ENCODE measurements at places on chromosomes 6 and 20.

- DNase-seq: no peak
Measured at GRCh38 chr20:24365670-24366069, 103.8 kb upstream of the SYNDIG1 start.

- no peak for DNase-seq
Measured at GRCh38 chr6:33429750-33430052, 9.8 kb downstream of the SYNGAP1 start.

DNA sequence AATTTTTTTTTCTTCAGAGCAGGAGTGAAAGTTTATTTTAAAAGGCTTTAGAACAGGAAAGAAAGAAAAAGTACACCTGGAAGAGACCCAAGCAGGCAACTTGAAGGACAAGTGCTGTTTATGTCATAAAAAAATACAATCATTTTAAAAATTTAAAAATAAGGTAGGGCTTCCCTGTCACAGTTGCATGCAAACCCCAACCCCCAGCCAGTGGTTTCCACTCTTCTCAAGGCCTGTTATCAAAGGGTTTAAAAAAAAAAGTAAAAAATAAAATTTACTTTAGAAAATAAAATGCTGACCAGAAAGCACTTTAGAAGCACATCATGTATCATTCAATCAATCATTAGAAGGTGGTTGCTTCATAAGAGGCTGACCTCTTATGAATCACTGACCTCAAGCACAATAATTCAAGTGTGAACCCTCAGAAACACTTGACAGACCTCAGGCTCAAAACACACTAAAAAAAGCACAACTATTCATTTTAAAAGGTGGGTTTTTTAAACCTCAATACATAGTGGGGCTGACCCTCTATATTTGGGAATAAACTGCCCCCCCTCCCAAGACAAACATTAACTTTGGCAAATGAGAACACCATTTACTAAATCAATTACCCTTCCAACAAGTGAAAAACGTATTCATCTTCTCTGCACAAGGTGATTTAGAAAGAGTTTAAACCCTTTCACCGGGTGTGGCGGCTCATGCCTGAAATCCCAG is 15.6 kb downstream of the ILRUN start:
- no peak for DNase-seq

GRCh38 chr20:24787621-24788020 is 161.4 kb upstream of the CST7 start:
- no peak for DNase-seq

- no peak for DNase-seq
Measured at GRCh38 chr6:83615025-83615999, 93.6 kb downstream of the SNAP91 start.

- no peak for DNase-seq
Measured at GRCh38 chr20:14288341-14289330, 48.8 kb downstream of the FLRT3 start.

- no peak for DNase-seq
Measured at GRCh38 chr20:20199361-20200160, 147.2 kb downstream of the CFAP61 start.

DNA sequence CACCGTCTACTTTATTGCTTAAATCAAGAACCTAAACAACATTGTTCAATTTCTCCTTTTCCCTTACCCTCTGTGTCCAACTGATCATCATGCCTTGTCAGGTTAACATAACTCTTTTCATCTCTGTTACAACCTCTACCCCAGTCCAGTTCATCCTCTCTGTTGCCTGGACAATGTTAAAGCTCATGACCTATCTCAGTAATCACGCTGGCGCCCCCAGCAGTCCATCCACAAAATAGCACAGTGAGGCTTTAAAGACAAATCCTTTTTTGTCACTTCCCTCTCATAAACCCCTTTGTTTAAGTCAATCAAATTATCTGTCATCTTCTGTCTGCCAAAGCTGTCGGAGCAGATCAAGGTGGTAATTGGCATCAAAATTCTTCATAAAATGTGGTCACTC is 140.1 kb downstream of the QKI start:
- DNase-seq: peak; percentile 12

- DNase-seq: no peak
Measured at GRCh38 chr6:24080711-24081110, 45.3 kb upstream of the NRSN1 start.

DNA sequence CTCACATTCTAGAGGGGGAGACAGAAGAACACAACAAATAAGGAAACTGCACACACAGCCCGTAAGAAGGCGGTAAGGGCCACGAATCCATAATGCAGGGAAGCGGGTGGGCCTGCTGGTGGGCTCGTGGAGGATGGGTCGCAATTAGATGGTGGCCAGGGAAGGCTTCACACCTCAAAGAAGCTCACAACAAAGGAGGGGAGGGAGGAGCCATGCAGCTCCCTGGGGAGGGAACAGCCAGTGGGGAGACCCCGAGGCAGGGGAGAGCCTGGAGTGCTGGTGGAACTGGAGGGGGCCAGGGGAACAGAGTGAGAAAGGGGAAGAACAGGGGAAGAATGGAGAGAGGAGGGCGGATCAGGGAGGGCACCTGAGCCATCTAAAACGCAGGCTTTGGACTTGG is 13.4 kb downstream of the SRC start:
- DNase-seq: no peak

- DNase-seq: no peak
Measured at GRCh38 chr20:45872626-45873025, 8.4 kb upstream of the ZSWIM1 start.

GRCh38 chr6:147825848-147826247 is 317.4 kb downstream of the SAMD5 start:
- no peak for DNase-seq

GRCh38 chr6:167405778-167406532 is 81.1 kb downstream of the TTLL2 start:
- no peak for DNase-seq

GRCh38 chr20:37291724-37292126 is 2.3 kb downstream of the MANBAL start:
- no peak for DNase-seq

DNA sequence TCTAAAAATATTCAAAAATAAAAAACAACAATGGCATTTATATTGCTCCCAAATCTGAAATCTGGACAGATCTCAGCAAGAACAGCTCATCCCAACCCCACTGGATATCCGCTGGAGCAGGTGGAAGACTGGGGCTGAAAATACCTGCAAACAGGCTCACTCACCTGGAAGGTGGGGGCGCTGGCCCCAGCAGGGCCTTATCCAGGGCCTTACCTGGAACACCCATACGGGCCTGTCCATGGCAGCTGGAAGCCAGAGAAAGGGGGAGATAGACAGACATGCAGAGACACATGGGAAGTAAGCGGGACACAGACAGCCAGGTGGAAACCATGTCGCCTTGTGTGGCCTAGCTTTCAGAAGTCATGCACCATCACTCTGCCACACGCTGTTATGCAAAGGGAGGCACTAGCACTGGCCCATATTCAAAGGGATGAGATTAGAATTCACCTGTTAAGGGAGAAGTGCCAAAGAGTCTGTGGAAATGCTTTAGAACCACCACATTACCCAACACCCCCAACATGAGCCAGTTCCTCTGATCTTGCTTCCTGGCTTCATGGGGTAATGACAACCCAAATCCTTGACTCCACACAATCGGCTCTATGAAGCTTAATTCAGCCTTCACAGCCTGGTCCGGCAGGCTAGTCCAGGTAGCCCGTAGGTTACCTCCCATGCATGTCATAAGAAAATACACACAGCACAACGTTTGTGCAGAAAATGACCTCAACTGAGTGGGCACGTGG is 99.0 kb upstream of the CDYL start:
- DNase-seq: no peak

DNA sequence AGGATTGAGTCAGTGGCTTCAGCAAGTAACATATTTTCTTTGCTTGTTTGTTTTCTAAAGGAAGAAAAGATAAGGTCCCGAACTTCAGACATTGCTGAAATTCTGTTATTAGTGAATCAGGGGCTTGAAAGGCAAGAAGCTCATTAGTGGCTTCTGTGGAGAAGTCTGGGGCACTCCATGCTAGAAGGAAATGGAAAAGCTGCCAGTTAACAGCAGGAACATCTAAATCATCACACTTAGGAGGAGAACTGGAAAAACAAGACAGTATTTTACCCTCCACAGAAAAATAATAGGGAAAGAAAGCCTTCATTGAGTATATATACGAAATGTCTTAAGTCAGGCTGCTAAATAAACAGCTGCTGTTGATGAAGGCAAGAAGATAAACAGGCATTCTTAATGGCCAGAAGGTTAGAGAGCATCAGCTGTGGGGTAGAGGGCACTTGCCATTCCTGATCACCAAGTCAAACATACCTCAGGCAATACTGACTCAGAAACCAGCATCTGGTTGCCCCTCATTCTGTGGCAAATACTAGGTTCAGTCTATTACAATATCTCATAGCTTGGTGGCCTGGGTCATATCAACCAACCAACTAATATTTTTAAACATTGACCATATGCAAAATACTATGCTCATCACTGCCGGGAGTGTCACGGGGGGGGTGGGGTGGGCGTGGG is 143.2 kb upstream of the TENT5A start:
- no peak for DNase-seq

DNA sequence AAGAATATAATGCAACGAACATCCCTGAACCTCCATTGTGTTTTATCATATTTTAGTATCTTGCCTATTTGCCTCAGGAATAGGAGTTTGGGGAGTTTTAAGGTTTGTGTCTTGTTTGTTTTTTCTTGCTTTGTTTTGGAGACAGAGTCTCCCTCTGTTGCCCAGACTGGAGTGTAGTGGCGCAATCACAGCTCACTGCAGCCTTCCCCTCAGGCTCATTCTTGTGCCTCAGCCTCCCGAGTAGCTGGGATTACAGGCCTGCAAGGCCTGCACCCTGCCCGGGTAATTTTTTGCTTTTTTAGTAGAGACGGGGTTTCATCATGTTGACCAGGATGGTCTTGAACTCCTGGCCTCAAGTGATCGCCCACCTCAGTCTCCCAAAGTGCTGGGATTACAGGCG is 63.3 kb upstream of the CARMIL1 start:
- no peak for DNase-seq

DNA sequence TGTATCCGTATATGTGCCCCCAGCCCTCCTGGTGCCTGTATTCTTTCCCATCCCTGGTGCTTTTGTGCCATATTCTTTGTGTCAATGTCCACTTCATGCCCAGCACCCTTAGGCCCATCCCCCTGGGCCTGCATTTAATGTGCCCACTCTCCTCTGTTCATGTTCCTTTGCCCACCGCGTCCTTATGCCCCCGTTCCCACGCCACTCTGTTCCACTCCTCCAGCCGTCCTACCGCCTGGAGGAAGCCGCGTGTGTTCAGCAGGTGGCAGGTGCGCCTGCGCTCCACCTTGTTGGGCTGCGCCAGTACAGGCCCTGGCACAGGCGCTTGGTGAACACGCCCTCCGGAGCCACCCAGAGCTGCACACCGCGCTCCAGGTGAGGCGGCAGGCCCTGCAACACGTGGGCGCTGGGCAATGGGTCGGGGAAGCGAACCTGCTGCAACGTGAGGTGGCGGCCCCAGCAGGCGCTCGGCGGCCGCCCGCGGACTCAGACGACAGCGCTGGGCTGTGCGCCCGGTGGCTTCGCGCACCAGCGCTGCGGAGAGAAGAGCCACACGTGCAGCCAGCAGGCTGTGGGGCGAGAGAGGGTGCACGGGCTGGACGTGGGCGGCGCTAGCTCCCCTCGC is 4.0 kb upstream of the FOXS1 start:
- DNase-seq: no peak

GRCh38 chr20:44730441-44730840 is 15.2 kb upstream of the KCNK15 start:
- DNase-seq: no peak

GRCh38 chr6:138821519-138821918 is 25.6 kb downstream of the ECT2L start:
- no peak for DNase-seq

DNA sequence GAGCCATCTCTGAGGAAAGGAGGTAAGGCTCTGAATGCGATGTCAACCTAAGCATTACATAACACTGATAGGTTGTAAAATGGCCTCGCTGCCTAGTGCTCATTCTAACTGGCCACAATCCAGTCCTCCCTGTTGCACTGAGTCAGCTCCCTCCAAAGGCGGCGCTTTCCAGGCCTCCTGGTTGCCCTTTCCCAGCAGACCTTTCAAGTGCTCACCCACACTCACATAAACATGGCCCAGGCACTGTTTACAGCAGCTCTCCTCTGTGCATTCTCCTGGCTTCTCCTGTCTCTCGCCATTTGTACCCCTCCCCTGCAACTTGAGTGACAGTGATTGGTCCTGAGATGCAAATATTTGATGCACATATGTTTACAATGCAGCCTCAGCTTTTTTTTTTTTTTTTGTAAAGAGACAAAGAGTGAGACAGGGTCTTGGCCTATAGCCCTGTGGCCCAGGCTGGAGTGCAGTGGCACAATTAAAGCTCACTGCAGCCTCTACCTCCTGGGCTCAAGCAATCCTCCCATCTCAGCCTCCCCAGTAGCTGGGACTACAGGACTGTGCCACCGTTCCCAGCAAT is 36.8 kb upstream of the PRND start:
- no peak for DNase-seq

- no peak for DNase-seq
Measured at GRCh38 chr6:51526922-51527321, 560.5 kb downstream of the PKHD1 start.

GRCh38 chr6:166167801-166168615 is at the start of gene TBXT:
Gene TBXT (minus strand): TSS chr6:166167851. CDS start chr6:166167591, 260 bp downstream.
- no peak for DNase-seq

DNA sequence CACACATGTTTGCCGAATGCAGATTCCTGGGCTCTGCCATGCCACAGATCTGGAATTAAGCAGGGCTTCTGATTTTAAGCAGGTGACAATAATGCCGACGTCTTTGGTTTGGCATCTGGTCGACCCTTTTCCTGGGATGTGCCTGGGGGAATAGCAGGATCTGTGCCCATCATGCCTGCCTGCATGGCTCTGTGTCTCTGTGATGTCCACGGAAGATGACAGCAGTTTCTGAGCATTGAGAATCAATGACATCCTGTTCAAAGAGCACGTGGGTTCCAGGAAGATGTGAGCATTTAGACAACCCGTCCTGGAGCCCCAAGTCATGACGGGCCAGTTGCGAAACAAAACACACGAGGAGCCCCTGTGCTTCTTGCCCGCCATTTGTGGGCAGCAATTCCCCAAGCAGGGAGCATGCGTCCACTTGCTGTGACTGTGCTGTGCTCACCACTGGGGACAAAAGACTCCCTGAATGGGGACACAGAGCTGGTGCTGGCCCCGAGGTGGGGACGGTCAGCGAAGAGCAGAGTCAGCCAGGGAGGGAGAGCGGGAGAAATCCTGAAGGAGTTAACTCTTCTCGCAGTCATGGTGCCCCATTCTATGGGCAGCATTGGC is 110.1 kb downstream of the ERMARD start:
- DNase-seq: no peak

DNA sequence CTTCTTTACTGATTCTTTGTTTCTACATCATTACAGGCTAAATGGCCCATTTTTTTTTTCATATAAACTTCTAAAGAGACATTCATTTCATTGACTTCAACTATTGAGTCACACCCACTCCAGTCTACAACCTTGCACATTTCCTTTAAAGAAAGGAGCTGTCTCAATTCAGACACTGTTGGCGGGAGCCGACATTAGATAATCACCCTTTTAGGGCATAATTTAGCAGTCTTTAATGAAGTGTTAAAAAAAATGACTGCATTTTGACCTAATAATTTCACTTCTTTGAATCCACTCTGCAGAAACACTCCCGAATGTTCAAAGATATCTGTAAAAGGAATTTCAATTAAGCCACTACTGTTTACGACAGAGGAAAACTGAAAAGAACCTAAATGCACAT is 1.5 kb downstream of the EPM2A start:
- no peak for DNase-seq

- DNase-seq: no peak
Measured at GRCh38 chr20:12095180-12095920, 177.7 kb downstream of the BTBD3 start.

Measured in stimulated activated CD4-positive, alpha-beta T cell treated with anti-CD3 and anti-CD28 coated beads, Interleukin-1b, Interleukin-23, amount 100 ng/mL, for 1 hour (primary cell).